ENCODE measurements at places on chromosomes 4 and X.

DNA sequence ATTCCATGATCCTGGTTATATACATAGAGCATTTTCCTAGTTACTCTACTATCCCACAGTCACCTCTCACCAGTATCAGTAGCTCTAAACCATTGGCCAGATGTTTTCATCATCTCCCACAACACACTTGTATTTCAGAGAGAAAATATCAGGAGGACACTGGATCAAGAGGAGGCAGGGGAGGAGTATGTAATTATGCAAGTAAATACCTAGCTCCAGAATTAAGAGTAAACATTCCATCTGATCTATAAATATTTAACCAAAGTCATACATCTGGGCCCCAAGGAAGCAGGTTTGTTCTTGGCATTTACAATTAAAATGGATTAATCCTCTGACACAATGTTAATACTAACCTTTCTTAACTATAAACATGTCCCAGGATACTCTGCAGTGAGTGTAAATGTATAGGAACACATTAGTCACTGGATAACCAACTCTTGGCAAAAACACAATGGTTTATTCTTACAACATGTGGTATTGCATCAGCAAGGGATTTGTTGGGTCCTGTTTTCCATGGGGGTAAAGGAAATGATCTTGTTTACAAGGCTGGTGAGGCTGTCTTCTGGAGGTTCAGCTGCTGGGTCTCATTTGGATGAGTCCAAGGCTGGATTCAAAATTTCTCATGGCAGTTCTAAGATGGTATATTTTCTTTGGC lies 170.1 kb downstream of the ATG4A start:
- peak; percentile 30 for DNase-seq

DNA sequence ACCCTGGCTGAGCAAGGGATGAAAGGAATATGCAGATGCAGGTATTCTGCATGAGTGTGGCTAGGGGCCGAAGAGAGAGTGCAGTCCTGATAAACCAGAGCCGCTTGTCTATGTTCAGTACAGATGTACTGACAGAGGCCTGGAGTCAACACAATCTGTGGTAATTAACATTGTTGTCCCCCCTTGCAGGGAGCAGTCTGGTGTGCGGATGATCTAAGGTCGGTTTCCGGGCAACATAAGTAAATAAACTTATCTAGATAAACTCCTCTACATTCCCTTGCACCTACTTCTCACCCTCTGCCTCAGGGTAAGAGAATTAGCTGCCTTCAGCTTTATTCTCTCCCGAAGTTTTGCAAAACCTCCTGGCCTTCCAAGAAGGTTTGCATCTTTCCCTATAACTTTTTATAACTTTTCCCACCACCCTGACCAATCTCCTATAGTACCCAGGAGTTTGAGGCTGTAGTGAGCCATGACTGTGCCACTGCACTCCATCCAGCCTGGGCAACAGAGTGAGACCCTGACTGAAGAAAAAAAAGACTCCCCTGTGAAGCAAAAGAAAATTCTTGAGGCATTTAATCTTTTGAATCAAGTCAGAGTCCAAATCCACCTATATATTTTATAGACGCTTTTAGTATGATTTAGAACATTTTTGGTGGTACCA lies 26.6 kb downstream of the SNX25 start:
- DNase-seq: no peak

GRCh38 chrX:19731307-19731820 lies 156.0 kb downstream of the SH3KBP1 start:
- no peak for DNase-seq

- no peak for DNase-seq
Observed at GRCh38 chr4:98544141-98544817, 114.1 kb downstream of the TSPAN5 start.

GRCh38 chrX:19728915-19729314 lies 158.5 kb downstream of the SH3KBP1 start:
- DNase-seq: no peak

DNA sequence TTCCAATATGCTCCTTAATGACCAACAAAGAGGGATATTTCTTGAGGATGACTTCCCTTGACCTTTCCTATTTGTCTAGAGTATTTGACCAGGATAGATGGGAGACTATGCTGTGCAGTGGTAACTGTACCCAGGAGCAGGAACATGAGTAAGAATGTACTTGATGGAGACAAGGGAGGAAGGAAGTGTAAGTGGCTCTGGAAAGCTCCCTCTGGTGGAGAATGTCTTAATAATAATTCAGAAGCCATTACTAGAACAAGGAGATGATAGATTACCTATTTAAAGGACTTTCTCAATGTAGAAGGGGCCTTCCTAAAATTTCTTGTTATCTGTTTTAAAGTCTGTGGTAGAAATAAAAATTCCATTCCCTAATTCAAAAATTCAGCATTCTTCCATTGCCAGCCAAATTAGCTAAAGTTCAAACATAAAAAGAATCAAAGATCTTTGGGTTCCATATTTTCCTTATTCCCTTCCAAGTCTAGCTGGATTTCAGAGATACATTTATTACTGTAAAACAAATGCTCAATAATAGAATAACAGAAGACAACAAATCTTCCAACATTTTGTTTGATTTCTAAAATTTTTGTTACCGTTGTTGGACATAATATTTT lies 83.8 kb downstream of the GRID2 start:
- peak; percentile 42 for DNase-seq

- peak; percentile 78 for DNase-seq
Observed at GRCh38 chr4:164204434-164204833, 549.5 kb upstream of the SMIM31 start.

DNA sequence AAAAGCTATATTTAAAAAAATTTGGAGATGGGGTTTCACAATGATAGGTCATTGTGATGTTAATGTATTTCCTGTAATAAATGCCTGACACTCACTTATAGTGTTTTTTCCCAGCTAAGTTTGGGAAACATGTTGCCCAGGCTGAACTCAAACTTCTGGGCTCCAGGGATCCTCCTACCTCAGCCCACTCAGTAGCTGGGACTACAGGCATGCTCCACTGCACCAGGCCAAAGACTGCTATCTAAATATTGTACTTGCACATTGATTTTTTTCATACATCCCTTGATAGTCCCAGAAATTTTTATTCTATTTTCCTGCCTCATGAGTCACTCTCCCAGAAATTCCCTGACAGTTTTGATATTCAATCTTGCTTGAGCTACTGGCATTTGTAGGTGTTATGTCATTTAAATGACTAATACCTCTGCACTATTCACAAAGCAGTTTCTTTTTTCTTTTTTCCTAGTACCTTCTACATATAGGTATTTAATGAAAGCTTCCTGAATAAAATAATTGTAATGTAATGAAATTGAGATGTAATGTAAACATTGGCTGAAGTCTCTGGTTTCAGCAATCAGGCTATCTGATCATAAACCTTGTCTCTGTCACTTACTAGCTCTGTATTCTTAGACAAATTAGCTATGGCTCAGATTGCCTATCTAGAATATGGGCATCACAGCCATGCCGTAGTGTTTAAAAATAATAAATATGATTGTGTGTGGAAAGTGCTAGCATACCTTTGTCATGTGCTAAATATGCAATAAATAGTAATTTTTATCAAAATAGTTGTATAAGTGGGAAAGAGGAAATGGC lies 1973.0 kb upstream of the AGA start:
- no peak for DNase-seq

DNA sequence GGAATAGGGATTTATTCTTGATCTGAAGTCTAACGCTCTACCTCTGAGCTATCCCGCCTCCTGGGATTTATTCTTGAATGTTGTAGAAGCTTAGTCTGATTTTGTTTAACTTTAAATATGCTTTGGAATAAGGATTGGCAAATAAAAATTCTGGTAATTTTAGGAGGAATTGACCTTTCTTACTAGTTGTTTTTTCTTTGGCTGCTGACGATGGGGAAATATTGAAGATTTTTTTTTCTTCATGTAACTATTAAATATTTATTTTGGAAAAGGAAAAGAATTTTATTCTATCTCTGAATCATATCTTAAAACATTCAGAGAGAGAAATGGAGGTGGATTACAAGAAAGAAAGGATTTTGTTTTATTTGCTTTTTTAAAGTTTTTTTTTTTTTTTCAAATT lies 122.9 kb downstream of the PDLIM5 start:
- DNase-seq: no peak

DNA sequence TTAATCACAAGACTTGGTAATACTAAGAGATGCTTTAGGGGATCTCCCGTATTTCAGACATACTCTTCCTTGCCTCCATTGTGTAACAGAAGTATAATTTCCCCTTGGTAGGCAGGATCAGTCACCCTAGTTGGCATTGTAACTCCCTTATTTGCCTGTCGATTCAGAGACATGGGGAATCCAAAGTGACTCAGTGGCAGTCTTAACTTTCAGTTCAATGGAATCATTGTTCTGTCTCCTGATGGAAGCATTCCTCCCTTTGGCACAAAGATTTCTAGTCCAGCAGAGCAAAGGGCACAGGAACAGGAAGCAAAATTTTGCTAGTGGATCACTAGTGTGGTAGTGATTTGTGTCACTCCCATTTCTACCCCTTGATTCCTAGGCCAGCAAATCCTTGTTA lies 80.4 kb downstream of the DCUN1D4 start:
- no peak for DNase-seq

DNA sequence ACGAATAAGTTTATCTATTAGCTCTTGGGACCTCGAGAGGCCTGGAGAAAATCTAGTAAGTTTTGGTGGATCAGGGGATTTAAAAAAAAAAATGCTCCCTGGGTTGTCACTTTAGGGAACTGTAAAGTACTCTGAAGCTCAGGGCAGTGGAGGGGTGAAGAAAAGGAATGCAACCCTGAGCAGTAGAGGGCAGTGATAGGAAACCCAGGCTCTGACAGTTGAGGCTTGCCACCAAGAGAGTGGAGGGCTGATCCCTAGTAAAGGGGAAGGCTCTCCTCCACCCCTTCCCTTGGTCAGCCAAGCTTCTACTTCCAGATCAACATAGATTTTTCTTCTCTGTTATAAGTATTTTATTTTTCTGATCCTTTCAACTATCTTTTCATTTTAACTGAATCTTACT lies 73.1 kb downstream of the FBXO8 start:
- DNase-seq: no peak

GRCh38 chr4:153418558-153418957 lies 47.6 kb upstream of the TMEM131L start:
- peak; percentile 38 for DNase-seq

DNA sequence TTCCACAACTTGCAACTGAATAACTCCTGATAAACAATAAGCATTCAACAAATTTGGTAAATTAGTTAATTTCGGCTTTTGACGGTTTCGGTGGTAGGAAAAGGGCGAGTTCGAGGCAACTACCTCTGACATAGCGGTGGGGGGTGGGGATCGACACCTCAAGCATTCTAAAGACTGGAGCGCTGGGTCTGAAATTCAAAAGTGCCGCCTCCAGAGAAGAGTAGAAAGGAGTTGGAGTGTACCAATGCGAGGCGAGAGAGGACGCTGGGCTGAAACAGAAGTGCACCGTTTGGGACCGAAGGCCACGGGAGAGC lies 725 bp downstream of the SMC1A start:
- DNase-seq: no peak

DNA sequence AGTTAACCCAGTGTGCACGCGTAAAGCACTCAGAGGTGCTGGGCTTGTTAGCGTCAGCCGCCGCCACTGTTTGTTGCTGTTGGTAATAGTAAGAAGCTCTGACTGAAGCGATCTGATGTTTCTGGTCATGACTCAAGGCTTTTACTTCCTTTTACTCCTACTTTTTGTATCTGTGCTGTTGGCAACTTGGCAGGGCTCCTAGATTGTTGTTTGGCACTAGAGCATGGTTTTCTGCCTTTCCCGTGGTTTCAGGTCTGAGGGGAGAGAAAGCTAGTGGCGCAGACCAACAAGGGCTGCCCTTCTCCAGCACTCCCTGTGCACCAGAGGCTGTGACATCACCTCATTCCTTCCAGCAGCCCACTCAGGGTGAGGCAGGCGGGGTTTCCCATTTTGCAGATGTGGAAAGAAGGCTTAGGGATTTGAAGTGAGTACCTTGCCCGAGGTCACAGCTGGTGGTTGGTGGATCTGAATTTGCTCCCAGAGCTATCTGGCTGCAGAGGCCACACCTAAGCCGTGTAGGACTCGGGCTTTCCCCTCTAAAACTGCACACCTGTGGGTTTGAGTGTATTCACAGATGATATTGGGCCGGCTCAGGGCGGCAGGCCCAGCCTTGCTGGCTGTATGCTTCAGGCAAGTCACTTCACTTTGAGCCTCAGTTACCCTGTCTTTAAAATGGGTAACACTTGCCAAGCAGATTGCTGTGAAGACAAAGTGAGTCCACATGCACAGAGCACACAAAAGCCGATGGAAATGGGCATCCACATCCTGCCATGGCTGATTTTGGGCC lies 51.2 kb upstream of the TADA2B start:
- peak; percentile 78 for DNase-seq

DNA sequence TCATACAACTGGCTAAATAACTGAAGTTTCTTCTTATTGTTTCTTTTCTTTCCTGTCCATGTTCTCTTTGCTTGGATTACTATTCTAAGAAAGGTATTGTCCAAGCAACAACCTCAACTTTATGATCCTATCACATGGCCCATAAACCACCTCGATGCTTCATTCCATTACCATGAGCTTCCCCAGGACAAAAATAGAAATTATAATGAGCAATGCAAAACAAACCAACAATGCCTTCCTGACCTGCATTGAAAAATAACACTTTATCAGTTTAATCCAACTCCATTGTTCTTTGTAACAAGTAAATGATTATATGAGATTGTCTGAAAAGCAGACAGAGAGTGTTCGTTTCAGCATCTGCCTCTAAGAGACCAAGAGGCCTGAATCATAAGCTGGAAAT lies 148.8 kb downstream of the HS6ST2 start:
- no peak for DNase-seq

- DNase-seq: peak; percentile 74
Observed at GRCh38 chr4:81405900-81406401, 65.8 kb downstream of the RASGEF1B start.

- DNase-seq: no peak
Observed at GRCh38 chrX:148555101-148555500, 54.7 kb downstream of the AFF2 start.

DNA sequence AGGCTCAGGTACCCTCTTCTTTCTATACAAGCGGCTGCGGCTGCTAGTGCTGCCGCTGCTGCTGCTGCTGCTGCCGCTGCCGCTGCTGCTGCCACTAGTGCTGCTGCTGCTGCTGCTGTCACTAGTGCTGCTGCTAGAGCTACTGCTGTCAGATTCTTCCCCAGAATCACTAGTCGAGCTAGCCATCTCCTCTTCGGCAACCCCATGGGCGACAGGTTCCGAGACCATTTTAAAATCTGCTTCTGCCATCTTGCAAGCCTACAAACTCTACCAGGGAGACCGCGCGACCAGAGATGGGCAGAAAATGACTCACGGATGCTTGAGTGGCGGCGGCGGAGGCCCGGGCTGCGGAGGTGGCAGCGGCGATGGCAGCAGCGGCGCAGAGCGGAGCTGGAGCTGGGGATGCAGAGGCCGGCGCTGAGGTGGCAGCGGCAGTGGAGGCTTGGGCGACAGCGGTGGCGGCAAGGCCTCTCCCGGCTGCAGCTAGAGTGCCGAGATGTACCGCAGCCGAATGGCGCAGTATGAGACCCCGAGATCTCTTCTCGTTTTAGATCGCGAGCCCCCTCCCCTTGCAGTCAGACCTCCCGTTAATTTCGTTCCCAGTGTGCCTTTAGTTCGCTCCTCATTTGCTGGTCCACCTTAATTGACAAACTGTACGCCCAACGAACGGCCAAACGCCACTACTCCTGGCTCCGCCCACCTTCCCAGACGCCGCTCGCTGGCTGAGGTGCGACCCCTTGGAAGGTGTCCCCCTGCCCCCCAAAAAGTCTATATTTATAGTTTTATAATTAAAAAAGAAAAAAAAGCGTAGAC lies at the start of gene NAP1L3:
Gene NAP1L3 (minus strand): TSS at position 523 of the 813 bp plus-strand sequence. CDS start 274 bp downstream, at position 249.
- peak; percentile 84 for DNase-seq

- peak; percentile 80 for DNase-seq
Observed at GRCh38 chr4:186726426-186727168, 2.9 kb upstream of the FAT1 start.
